ENCODE measurements at places on chromosomes 4 and X.
A peak's percentile ranks its signal among the peaks of the same experiment; 100 is the strongest.

- H3K4me1 ChIP-seq, result no peaks in the 10 kb centered on the region
- no peak overlapping the region for H3K27ac ChIP-seq
- H3K27me3 ChIP-seq, result no peaks in the 10 kb centered on the region
- H3K4me3 ChIP-seq, result no peak overlapping the region
Measured at GRCh38 chr4:41307638-41308037, 50.9 kb downstream of the UCHL1 start.

GRCh38 chr4:165991325-165992180, 118.5 kb downstream of the TLL1 start:
- no peak overlapping the region for H3K4me3 ChIP-seq
- DNase-seq, result no peak
- H3K27me3 ChIP-seq, result no peaks in the 10 kb centered on the region
- no peak overlapping the region for H3K27ac ChIP-seq
- H3K4me1 ChIP-seq, result no peaks in the 10 kb centered on the region

- H3K36me3 ChIP-seq, result no peaks in the 10 kb centered on the region
- DNase-seq, result no peak
Measured at GRCh38 chr4:162163892-162164759, at the start of gene FSTL5. FSTL5 (minus strand) TSS chr4:162164000; CDS start chr4:162111396, 52,604 bp downstream.

GRCh38 chr4:53055274-53055673, 193.2 kb downstream of the RASL11B start:
- H3K4me3 ChIP-seq, result no peak overlapping the region
- H3K36me3 ChIP-seq, result no peaks in the 10 kb centered on the region
- no peak for DNase-seq
- no peaks in the 10 kb centered on the region for H3K4me1 ChIP-seq
- H3K27ac ChIP-seq, result no peak overlapping the region

GRCh38 chr4:97394653-97395052, 748.6 kb downstream of the STPG2 start:
- no peaks in the 10 kb centered on the region for H3K4me1 ChIP-seq
- no peaks in the 10 kb centered on the region for H3K27me3 ChIP-seq
- H3K27ac ChIP-seq, result no peak overlapping the region
- DNase-seq, result no peak
- H3K36me3 ChIP-seq, result no peaks in the 10 kb centered on the region

- no peaks in the 10 kb centered on the region for H3K4me1 ChIP-seq
- no peak overlapping the region for H3K4me3 ChIP-seq
- no peaks in the 10 kb centered on the region for H3K36me3 ChIP-seq
- no peak for DNase-seq
Measured at GRCh38 chrX:68307769-68308168, 125.5 kb downstream of the OPHN1 start.

DNA sequence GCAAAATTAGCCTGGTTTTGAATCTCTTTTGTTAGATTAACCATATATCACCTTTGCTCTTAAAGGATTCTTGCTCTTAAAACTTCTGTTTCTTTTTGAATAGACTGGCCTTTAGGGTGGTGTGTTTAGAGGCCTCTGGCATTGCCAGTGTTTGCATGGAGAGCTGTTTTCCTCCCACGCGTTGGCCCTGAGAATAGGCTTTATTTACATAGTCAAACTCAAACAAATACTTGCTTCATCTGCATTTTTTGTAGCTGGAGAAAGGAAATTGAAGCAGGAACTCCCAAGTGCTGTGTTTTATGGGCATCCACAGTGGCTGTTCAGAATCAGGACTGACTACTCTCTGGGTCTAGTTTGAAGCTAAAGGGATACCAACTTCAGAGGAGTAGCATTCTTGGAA, 2.7 kb downstream of the SHROOM2 start:
- no peaks in the 10 kb centered on the region for H3K4me1 ChIP-seq
- no peak overlapping the region for H3K27ac ChIP-seq
- no peaks in the 10 kb centered on the region for H3K27me3 ChIP-seq
- DNase-seq, result no peak

DNA sequence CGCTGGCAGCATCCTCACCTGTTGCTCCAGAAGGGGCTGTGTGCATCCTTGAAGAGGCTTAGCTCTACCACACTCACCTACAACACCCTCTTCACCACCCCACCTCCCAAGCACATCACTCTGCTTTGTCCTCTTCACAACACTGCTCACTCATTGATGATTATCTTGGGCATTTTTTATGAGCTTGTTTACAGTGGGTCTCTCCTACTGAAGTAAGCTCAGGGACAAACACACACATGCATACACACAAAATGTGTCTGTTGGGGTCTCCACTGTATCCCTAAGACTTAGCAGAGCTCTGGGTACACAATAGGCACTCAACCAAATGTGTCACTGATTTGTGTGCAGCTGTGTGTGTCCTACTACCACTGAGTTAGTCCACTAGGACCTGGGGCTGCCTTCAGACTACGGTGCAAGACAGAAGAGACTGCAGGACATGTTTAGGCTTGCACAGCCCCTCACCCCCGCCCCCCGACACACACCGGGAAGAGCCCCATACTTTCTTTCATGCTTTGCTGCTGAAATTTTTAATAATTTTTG, 1.3 kb upstream of the GABRE start:
- H3K27me3 ChIP-seq, result peaks cover 7% of the 10 kb centered on the region
- H3K36me3 ChIP-seq, result no peaks in the 10 kb centered on the region
- no peaks in the 10 kb centered on the region for H3K4me1 ChIP-seq

- H3K4me1 ChIP-seq, result no peaks in the 10 kb centered on the region
- DNase-seq, result no peak
- no peak overlapping the region for H3K27ac ChIP-seq
- no peaks in the 10 kb centered on the region for H3K36me3 ChIP-seq
- no peaks in the 10 kb centered on the region for H3K27me3 ChIP-seq
Measured at GRCh38 chr4:10196191-10196590, 79.6 kb upstream of the WDR1 start.

DNA sequence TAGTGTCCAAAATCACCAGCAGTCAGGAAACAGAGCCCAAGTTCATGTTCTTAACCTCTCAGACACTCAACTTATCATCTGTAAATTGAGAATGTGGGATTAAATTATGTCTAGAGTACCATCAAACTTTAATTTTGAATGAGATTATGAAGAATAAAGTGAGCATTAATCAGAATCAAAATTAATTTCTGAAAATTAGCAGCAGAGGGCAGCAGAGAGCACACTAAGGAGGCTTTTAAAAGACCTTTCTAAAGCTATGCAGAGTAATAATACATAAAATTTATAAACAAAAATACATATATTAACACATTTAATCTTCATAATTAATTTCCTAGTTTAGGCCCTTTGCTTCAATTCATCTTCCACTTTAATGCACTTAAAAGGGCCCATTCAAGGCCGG, 7.1 kb downstream of the TASL start:
- H3K27me3 ChIP-seq, result no peaks in the 10 kb centered on the region
- no peak overlapping the region for H3K27ac ChIP-seq
- no peak for DNase-seq
- H3K36me3 ChIP-seq, result no peaks in the 10 kb centered on the region
- H3K4me3 ChIP-seq, result no peak overlapping the region
- no peaks in the 10 kb centered on the region for H3K4me1 ChIP-seq

DNA sequence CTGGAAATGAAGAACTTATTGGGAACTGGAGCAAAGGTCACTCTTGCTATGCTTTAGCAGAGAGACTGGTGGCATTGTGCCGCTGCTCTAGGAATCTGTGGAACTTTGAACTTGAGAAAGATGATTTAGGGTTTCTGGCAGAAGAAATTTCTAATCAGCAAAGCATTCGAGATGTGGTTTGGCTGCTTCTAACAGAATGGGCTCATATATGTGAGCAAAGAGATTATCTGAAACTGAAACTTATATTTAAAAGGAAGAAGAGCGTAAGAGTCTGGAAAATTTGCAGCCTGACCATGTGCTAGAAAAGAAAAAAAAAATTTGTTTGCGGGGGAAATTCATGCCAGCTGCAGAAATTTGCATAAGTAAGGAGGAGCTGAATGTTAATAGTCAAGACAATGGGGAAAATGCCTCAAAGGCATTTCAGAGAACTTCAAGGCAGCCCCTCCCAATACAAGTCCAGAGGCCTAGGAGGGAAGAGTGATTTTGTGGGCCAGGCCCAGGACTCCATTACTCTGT, 35.9 kb upstream of the PAPSS1 start:
- H3K36me3 ChIP-seq, result no peaks in the 10 kb centered on the region
- no peaks in the 10 kb centered on the region for H3K27me3 ChIP-seq
- DNase-seq, result no peak
- H3K4me3 ChIP-seq, result no peak overlapping the region
- H3K4me1 ChIP-seq, result no peaks in the 10 kb centered on the region

- DNase-seq, result no peak
- no peak overlapping the region for H3K27ac ChIP-seq
- H3K4me1 ChIP-seq, result peaks cover 12% of the 10 kb centered on the region
- no peak overlapping the region for H3K4me3 ChIP-seq
Measured at GRCh38 chr4:41257906-41258305, 1.2 kb downstream of the UCHL1 start.

DNA sequence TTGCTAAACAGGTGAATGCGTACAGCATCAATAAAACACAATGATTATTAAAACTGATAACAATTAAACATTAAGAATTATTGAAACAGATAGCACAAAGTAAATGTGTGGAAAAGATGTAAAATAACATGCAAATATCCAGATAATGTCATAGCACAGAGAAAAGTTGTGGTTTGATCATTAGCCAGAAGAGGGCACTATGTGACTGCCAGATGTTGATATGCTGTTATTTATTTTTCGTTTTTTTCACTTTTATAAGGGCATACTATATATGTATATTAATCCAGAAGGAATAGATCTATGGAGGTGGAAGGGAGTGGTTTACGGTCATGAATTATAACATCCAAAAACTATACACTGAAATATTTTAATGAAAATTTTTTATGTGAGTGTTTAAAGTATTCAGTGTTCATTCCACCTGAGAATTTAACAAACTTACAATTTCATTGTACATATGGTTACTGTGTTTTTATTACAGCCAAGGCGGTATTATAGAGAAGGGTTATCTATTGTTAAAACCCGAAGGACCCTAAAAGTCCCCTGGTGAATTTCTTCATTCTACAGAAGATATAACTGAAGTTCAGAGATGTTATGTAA, 211.9 kb upstream of the UGT8 start:
- no peak overlapping the region for H3K27ac ChIP-seq
- no peaks in the 10 kb centered on the region for H3K27me3 ChIP-seq
- no peak for DNase-seq
- no peak overlapping the region for H3K4me3 ChIP-seq

DNA sequence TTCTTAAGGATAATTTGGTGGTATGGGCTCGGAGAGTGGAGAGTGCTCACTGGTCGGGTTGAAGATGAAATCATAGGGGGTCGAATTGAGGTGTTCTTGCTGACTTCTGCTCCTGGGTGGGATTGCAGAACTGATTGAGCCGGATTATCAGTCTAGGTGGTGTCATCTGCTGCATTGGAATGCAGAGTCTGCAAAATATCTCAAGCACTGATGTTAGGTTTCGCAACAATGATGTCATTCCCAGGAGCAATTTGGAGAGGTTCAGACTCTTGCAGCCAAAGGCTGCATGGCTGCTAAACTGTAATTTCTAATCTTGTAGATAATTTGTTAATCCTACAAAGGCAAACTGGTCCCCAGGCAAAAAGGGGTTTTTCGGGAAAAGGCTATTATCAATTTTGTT, 67.7 kb downstream of the RHOH start:
- DNase-seq, result no peak
- no peaks in the 10 kb centered on the region for H3K27me3 ChIP-seq
- H3K36me3 ChIP-seq, result no peaks in the 10 kb centered on the region
- no peak overlapping the region for H3K27ac ChIP-seq

DNA sequence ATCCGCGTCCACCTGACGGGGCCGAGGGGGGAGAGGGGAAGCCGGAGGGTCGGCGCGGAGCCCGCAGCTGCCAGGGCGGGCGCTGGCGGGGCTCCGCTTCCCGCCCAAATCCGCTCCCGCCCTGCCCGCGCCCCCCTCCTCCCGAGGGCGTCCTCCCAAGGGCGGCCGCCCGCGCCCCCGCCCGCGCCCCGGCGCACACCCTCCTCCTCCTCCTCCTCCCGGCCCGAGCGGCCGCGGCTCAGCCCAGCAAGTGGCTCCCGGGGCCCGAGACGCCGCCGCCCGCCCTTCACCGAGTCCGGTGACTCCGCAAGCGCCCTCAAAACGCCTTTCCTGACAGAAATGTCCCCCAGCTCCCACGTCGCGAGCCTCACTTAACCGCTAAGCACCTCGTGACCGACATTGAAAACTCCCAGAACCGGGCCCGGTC, 487 bp downstream of the HMGB2 start:
- DNase-seq, result peak; percentile 36
- no peaks in the 10 kb centered on the region for H3K36me3 ChIP-seq
- no peaks in the 10 kb centered on the region for H3K27me3 ChIP-seq
- peak overlapping the region; percentile 98 for H3K4me3 ChIP-seq
- peaks cover 6% of the 10 kb centered on the region for H3K4me1 ChIP-seq

- no peak overlapping the region for H3K27ac ChIP-seq
- no peaks in the 10 kb centered on the region for H3K27me3 ChIP-seq
- no peak for DNase-seq
- no peaks in the 10 kb centered on the region for H3K4me1 ChIP-seq
Measured at GRCh38 chr4:56250776-56251175, 136.5 kb downstream of the AASDH start.

- no peaks in the 10 kb centered on the region for H3K4me1 ChIP-seq
- no peak for DNase-seq
- no peaks in the 10 kb centered on the region for H3K36me3 ChIP-seq
Measured at GRCh38 chrX:41291309-41291708, 42.7 kb upstream of the DDX3X start.

DNA sequence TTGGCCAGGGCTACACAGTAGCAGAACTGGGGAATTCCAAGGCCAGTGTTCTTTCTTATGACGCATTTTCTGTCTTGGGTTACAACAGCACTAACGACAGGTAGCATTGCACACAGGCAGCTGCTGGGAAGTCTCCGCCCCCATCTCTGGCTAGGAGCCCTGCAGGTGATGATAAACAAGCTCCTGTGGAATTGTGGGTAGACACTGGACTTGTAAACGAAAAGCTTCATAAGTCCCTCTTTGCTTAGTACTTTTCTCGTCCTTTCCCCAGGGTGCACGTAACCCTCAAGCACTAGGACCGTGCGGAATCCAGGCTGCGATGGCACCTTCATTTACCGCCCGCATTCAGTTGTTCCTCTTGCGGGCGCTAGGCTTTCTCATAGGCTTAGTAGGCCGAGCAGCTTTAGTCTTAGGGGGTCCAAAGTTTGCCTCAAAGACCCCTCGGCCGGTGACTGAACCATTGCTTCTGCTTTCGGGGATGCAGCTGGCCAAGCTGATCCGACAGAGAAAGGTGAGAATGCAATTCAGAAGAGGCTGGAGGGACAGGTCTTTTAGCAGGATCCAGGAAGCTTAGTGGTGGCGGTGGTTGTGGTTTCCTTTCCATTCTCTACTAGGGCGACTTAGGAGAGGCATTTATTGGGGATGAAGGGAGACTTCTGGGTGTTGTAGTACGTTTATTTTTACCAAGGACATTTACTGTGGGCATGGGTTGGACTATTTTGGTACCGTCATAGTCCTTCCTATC, at the start of gene FAAH2:
TSS of gene FAAH2 (plus strand) at position 200 of the 745 bp plus-strand sequence. CDS start at position 320, 120 bp downstream.
- H3K36me3 ChIP-seq, result no peaks in the 10 kb centered on the region
- no peaks in the 10 kb centered on the region for H3K27me3 ChIP-seq
- H3K27ac ChIP-seq, result peak within 1 kb of the TSS; percentile 79
- peak; percentile 60 for DNase-seq

DNA sequence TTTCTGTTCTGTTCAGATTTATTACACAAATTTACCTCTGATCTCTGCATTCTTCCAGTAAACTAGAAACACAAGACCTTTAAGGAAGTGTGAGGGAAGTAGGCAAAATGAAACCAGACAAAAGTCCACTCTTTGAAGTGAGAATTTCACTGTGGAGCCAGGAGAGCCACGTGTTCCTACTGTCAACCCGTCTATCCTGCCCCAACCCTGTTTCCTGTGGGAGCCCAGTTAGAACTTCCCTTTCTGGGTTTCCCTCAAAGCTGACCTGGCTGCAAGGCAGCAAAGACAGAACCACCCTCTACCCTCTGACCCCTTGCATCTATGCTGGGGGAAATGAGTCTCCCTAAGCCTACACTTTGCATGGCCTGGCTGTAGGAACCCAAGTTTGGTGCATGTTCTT, 40.0 kb downstream of the TMEM144 start:
- no peak overlapping the region for H3K4me3 ChIP-seq
- no peak for DNase-seq
- no peaks in the 10 kb centered on the region for H3K27me3 ChIP-seq
